Fibroblast of the conjunctiva (primary cell): ENCODE measurements at places on chromosomes 5 and 9.
A peak's percentile ranks its signal among the peaks of the same experiment; 100 is the strongest.

- DNase-seq = no peak
Observed at GRCh38 chr9:133387680-133388079, 11.5 kb downstream of the STKLD1 start.

DNA sequence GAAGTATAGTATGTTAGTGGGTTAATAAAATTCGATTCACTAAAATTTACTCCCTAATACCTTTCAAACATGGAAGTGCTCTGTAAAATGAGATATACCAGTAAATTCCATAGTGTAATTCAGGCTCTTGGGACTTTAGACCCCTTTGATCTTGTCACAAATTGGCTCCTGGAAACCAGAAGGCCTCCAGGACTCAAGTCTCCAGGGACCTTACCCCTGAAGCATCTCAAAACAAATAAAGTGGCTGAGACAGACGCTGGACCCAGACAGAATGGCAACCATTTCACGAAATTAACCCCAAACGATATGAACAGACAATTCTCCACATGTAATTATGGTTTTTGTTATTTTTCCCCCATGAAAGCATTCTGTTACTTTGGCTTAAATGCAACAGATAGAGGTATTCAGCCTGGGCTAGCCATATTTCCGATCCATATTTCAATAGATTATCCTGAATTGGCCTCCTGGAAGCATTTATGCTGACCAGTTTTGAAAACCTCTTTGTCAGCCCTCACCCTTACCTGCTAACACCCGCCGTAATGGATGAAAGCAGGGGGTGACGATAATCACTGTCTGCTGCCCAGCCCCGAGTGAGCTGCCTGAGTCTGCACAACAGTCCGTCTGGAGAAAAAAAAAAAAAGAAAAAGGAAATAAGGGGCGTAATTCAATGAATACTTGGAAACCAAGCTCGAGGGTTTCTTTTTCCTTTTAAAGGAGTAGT is 34.1 kb upstream of the EFNA5 start:
- no peak for DNase-seq

- DNase-seq = peak; percentile 9
Observed at GRCh38 chr9:99416007-99416406, 193.9 kb downstream of the SEC61B start.

GRCh38 chr9:33030285-33030684 is 5.2 kb downstream of the DNAJA1 start:
- no peak for DNase-seq

DNA sequence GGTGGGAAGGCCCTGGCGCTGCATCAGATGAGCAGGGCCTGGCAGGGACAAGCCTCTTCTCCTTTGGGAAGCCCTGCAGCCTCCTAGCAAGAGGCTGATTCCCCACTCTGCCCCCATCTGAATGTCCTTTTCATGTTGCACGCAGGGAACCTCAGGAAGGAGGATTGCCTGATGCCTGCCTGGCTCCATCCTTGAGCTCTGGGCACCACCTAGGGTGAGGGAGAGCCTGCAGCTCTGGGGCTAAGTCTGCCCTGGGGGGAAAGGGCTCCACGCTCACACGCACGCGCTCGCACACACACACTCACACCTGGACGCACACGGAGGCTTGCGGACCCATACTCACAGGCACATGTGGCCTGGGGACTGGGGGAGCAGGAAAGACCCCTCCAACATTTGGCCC is 86.6 kb downstream of the LMX1B start:
- no peak for DNase-seq

DNA sequence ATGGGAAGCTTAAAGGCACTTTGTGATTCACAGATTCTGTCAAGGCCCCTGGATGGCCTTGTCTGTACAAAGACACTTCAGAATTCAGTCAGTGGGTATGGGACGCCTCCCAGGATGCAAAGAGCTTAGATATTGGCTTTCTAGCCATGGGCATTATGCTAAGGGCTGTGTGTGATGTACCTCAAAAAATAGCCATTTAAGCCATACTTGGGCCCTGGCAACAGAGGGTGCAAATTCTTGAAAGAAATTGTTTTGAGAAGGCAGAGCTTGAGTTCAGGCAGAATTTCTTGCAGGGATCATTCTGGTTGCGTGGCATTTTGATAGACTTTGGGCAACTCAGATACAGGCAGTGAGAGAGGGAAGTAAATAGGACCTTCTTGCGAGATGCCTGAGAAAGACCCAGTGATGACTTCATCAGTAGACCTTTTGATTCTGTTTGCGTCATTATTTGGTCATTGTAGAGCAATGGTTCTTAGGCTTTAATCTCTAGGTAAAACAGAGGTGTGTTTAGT is 3.9 kb downstream of the CYFIP2 start:
- DNase-seq = no peak

DNA sequence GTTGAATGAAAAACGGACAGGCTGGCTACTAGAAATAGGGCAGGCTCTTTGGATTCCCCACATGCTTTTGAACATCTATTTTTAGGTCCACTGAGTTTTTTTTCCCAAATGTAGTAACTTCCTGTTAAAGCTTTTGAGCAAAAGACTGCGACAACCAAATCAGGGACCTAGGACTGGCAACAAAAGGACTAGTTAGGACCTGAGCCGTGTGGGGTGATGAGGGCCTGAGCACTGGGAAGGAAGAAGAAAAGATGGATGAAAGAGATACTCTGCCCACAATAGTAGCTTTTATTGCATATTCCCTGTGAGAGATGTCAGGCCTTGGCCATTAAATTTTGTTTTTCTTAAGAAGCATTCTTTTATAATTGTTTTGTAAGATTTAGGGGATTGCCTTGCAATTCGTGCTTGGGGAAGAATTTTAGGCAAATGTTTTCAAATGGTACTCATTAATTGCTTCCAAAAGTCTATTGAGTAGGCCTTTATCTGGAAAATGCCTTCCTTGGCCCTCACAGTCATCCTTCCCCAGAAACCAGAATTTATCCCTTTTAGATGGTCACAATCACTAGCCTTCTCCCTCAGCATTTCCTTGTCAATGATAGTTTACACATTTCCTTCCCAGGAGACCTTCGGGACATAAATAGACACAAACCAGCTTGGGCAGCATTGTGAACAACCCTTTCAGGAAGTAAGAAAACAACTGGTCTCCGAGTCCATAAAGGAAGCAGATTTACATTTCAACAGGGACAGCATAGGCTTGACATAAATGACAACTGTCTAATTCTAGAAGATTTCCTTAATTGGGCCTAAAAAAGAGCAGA is 166.5 kb downstream of the RMI1 start:
- no peak for DNase-seq

DNA sequence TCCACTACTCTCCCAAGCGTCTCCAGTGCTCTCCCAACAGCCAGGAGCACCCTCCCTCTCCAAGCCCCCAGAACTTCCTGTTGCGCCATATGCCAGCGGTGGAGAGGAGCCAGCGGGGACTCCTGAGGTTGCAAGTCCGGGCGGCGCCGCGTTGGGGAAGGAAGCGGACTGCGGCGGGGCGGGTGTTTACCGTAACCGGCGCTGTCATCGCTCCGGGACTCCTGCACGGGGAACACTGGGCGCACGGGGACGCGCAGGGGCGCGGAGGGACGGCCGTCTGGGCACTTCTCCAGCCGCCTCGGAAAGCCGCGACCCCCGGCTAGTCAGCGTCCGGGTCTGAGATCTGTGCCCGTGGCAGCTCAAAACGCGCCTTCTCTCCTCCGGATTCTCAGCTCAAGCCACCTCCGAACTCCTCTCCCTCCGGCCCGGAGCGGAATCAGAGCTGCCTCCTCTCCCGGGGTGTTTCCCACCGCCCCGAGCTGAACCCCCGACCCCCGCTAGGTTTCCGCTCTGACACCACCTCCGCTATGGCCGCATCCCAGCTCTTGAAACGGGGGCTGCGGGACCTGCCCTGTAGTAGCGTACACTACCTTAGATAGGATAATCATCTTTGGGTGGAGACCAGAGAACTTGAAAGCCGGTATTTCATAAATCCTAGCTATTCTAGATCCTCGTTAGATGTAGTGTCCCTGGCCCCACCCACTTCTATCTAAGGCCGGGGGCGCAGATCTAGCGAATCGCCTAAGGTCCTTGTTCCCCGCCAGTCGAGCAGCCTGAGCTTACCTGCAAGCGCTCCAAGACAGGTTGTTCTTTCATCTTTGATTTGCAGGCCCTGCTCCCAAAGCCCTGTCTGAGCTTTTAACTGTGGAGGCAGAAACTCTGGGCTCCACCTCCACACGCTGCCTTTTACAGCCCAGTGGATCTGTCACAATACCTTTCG is at the start of gene TRPM6:
Gene TRPM6 (minus strand): TSS at position 881 of the 940 bp plus-strand sequence. CDS start 65 bp downstream, at position 816.
- DNase-seq = peak; percentile 68

DNA sequence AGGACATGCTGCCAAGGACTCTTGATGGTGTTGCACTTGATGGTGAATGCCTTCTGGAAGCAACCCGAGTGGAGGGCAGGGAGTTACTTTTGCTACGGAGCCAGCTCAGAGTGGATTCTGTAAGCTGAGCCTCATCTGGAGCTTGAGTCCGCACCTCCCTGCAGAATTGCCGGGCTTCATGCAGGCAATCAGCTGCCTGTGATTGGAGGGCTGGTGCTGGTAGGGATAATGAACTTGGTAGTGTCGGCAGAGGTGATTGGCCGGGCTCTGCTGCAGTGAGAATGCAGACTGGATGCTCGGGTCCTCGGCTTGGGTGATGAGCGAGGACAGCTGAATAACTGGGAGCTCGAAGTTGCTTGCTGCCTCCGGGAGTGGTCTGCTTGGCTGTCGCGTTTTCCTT is 23.1 kb downstream of the SLC25A25 start:
- DNase-seq = peak; percentile 95

DNA sequence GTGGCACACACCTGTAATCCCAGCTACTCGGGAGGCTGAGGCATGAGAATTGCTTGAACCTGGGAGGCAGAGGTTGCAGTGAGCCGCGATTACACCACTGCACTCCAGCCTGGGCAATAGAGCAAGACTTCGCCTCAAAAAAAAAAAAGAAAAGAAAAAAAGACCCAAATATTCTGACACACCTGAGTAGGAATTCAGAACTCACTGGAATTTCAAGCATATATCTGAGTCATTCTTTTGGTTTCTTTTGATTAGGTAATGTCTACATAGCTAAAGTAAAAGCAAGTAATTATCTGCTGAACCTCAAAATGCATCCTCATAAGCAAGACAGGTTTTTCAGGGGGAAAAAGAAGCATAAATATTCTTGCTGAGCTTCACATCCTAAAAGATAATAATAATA is 35.9 kb downstream of the ANKRD31 start:
- no peak for DNase-seq

GRCh38 chr9:87622923-87623322 is 103.0 kb upstream of the CTSL start:
- no peak for DNase-seq
